ENCODE measurements at places on chromosomes 7 and 10.

GRCh38 chr7:44775383-44776107, 20.9 kb upstream of the PPIA start:
- no peak for DNase-seq

- DNase-seq, result no peak
Measured at GRCh38 chr10:113291413-113291812, 261.4 kb upstream of the HABP2 start.

DNA sequence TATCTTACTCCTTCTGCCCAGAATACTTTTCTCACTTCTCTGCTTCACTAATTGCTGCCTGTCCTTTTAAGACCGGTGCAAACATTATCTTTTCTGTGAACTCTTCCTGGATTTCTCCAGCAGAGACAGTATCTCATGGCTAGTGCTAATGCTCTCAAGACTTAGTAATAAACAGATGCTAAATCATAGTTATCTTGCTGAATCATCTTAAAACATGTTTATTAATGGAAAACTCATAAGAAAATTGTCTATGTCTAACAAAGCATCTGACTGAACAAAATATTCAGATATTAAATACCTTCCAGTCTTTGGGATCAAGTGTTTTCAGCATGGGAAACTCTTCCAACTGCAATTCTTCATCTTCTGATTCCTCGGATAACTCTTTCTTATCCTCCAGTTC, 3.1 kb downstream of the DNAJC2 start:
- no peak for DNase-seq

- no peak for DNase-seq
Measured at GRCh38 chr7:98200364-98200763, 10.9 kb upstream of the BHLHA15 start.

- no peak for DNase-seq
Measured at GRCh38 chr10:112249722-112250121, 33.5 kb upstream of the TECTB start.

DNA sequence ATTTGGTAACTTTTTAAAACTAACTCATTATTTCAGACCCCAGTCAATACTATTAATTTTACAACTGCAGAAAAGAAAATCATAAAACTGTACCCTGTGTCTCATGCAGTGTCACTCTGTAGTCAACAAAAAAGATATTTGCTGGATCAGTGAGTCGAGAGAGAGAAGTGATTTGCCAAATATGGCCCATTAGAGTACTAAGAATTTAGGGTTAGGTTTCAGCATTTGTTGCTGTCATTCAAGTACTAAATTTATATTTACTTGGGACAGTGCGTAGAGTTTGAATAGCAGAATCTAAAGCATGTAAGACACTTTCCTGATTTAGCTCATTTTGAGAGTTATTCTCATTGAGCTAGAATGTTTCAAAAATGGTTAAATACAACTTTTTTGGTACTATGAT, 38.9 kb downstream of the CACNA2D1 start:
- no peak for DNase-seq

DNA sequence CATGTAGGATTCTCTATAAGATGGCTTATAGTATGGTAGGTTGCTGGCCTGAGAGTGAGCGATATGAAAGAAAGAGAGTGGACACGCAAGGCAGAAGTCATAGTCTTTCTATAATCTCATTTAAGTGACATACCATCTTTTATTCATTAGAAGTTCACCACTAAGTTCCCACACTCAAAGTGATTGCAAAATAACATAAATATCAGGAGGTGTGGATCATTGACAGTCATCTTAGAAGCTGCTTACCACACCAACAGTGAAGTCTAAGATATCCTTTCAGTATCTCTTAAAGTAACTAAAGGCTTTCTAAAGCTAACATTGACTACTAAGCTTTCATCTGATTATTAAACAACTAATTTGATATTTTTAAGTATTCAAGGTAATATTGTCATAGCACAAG, 36.9 kb upstream of the GNAI1 start:
- DNase-seq, result no peak

DNA sequence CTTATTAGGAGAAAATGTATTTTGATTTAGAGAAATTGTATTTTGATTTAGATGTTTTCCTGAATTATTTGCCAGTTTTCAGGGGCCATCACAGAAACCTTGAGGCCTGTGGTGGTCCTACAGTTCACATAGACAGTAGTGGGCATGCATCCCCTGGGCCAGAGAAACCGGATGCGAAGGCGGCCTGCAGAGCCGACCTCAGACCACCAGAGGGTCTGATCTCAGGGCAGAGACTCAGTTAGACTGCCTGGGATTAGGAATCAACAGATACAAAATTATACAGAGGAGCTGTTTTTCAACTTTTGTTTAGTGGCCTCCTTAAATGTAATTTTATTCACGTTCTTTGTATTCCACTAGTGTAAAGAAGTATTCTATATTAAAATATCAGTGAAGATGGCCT, 158.4 kb downstream of the PAXIP1 start:
- DNase-seq, result no peak

DNA sequence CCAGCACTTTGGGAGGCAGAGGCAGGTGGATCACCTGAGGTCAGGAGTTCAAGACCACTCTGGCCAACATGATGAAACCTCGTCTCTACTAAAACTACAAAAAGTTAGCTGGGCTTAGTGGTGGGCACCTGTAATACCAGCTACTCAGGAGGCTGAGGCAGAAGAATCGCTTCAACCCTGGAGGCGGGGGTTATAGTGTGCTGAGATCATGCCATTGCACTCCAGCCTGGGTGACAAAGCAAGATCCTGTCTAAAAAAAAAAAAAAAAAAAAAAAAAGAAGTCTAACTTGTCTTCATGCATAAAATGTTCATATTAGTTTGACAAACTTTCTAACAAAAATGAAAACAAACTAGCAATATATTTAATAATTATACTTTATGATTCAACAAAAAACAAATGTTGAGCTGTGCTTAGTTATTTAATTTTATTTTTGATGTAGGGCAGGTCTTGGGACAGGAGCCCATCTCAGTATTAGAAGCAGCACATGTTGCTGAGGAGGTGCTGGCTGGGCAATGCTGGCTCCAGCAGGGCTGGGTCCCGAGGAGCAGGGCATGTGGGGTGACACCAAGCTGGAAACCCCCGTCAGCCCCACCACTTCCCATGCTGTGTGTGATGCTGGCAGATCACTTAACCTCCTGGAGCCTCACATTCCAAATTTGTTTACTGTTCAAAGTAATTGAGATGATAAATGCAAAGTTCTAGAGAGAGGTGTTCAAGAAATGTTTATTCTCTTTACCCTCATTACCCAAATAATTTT, 335.3 kb upstream of the KLF6 start:
- DNase-seq, result no peak

GRCh38 chr7:31744294-31744874, 57.4 kb downstream of the PPP1R17 start:
- DNase-seq, result no peak

- DNase-seq, result no peak
Measured at GRCh38 chr10:60466267-60467201, 76.9 kb upstream of the ANK3 start.

GRCh38 chr10:107280293-107280692, 115.8 kb upstream of the SORCS1 start:
- DNase-seq, result no peak

DNA sequence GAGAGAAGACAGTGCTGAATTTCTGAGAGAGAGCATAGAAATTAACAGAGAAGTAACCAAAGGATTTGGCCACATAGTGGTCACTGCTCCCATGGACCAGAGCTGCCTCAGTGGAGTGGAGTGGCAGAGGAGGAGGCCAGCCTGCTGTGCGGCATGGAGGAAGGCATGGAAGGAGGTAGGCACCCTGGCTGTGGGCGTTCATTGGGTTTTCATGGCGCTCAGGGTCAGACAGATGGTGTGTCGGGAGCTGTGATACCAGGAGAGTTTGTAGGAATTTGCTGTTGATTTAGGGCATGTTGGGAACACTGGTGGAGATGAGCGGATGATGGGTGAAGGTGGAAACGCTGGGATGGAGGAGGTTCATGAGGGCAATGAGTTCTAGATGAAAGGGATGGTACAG, 78.9 kb upstream of the INSYN2A start:
- no peak for DNase-seq

DNA sequence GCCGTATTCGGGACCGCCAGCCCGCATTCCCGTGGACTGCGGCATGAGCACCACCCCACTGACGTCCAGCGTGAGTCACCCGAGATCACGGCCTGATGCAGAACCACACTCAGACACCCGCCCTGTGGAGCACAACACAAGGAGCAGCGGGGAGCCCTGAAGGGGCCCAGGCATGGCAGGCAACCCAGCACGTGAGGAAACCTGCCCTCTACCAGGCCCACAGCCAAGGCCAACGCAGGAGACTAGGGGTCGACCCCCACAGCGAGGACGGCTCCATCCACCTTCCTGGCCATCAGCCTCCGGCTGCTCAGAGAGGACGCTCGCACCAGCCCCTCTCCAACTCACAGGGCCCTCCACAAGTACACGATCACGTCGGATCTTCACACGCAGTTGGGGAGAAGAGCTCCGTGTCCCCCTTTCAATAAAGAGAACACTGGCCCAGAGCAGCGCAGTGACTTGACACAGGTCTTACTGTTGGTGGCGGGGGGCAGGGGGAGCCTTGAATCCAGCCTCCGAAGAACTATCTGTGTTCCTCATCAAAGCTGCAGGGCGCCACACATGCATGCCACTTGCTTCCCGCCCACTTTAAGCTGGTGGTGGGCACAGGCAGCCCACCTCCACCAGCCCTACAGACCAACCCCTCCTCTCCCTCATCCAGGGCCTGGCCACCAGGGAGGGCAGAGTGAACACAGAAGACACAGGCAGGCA, 22.0 kb downstream of the MAD1L1 start:
- no peak for DNase-seq

GRCh38 chr10:88012641-88013040, 149.2 kb downstream of the PTEN start:
- DNase-seq, result no peak

GRCh38 chr7:98509836-98510235, 107.2 kb upstream of the NPTX2 start:
- DNase-seq, result no peak
